ENCODE measurements at places on chromosomes 3 and 15.

DNA sequence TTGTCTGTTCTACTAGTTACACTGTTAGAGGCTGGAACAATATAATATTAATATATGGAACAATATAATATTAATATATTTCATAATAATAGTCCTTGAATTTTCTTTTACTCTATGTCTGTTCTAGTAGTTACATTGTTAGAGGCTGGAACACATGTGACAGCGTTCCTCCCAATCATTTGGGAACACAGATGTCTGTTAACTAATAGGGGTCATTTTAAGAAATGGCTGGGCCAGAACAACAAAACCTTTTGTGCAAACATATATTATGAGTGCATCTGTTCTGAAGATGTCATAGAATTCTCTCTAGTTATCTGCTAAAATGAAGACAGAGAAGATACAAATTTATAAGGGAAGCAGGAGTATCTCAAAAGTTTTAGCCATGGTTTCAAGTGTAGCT lies 114.0 kb upstream of the PDZRN3 start:
- DNase-seq = no peak

DNA sequence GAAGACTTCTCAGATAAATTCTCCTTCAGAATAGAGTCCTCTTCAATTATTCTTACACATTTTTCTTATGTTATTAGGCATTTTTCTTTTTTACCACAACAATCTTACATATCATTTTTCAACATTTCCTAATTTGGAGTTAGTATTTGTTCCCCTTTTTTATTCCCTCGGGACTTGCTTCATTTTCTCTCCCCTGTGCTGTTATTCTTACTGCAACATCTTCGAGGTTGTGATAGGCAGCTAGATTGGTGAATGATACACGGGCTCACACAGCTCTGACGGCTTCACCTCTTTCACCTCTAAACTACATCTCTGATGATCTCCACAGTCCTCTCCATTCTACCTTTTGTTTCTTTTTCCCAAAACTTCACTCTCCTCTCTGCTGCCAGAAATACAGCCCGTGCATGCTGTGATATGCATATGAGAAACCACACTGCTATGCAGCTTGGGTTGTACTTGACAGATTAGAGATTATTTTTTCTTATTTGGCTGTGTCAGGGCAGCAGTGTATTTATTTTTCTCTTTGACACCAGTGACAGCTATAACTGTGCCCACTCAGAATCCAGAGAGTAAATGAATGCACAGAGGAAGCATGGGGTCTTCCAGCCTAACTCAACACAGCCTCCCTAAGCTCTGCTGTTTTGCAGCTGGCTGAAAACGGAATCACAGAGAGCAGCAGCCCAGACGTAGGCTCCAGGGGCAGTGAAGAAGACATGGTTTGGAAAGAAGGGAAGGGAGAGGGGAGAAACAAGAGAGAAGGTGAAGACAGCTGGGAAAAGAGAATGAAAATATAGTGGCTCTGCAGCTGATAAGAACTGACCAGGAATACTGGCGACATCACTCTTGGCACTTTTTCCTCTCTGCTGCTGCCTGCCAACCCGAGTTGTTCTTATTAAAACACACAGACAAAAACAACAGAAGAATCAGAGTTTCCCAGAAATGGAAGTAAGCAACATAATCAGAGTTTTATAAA lies 61.8 kb downstream of the SLC9A9 start:
- DNase-seq = no peak

GRCh38 chr3:125048282-125048681 lies 7.5 kb downstream of the HEG1 start:
- DNase-seq = no peak

DNA sequence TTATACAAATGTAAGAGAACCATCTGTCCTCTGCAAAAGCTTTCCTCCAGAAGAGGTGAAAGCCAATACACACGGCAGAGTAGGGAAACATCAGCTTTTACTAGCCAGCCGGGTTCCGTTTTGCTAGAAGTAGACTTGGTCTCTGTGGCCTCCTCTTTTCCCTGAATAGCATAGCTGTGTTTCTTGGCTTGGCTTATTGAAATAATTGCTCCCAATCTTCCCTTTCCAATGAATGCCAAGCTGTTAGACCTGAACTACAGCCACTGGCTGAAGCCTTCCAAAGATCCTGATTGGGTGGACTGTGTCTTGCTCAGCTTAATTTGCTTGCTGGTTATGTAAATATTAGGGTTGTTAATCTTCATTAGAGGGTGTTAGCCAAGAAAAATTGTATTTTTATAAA lies 157.8 kb upstream of the ROPN1 start:
- no peak for DNase-seq

- DNase-seq = no peak
Observed at GRCh38 chr3:99319961-99320360, 318.4 kb upstream of the COL8A1 start.

DNA sequence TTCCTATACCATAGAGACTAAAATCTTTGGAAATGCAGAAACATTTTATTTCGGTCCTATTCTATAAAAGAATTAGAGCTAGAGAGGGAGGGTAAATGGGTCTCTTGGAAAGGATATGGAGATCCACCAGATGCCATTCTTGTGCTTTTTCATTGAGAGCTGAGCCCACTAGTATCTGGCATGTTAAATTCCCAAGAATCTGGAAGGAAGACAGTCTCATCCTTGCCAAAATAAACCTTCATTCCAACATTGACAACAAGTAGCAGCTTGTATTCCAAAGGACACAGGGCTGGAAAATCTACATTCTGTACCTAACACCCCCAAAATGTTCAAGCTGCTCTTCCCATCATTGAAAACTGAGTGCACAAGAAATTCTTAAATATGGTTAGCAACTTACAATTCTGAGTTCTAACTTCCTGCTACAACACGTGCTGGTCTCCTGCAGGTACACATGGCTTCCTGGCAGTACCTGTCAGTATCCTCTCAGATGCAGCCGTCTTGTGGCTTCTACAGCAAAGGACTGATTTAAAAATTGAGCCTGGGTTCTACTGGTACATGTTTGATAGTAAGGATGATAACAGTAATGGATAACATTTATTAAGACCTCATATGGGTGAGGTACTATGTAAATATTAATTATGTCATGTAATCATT lies 348.1 kb downstream of the SV2B start:
- no peak for DNase-seq

DNA sequence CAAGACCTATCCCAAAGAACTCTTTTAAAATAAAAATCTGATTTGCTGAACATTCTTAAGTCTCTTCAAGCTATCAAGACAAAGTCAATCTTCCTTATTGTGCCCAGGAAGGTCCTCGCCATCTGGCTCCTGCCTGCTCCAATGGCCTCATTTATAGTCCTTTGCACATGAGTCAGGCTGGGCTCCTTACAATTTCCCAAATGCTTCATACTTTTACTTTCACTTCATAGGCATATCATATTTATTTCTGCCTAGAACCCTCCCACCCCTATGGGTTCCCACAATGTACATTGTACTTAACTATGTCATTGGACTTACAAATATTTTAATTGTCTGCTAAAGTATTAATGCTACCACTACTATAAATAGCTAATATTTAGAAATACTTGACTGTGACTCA lies 9.1 kb downstream of the THRB start:
- DNase-seq = no peak

- DNase-seq = no peak
Observed at GRCh38 chr3:61015408-61015807, 235.8 kb downstream of the FHIT start.

- peak; percentile 46 for DNase-seq
Observed at GRCh38 chr3:185825006-185825638, at the start of gene IGF2BP2. Gene IGF2BP2 (minus strand): TSS chr3:185825042. CDS start chr3:185824960, 82 bp downstream.

DNA sequence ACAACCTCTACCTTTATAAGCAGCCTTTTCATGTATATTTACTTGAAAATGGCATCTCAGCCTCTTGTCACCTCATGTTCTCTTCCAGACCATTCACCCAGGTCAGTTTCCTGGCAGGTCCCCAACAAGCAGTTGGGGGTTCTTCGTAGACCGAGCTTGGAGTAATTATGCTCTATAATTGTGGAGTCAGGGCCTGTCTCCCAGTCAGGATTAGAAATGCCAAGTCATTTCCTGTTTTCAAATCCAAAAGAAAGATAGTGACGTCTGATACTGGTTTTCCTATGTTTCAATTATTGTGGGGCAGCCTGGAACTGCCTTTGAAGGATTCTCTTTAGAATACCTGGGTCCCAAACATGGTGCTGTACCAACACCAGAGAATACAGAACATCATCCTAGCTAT lies 430.6 kb downstream of the MECOM start:
- DNase-seq = no peak

DNA sequence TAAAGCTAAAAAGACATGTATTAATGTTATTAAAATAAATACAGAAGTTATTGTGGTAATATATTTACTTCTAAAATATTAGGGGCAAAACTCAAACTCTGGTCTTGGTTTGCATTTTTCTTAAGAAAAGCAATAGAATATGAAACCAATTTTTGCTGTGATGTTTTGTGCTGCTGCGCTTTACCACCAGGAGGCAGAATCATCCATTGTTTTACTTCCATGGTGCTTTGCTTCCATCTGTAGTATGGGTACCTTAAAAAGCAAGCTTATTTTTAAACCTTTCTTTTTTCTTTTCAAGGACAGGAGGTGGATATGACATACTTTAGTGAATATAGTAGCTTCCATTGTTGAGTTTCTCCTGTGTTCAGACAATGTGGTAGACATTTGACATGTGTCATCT lies 46.6 kb upstream of the MRPL3 start:
- no peak for DNase-seq

DNA sequence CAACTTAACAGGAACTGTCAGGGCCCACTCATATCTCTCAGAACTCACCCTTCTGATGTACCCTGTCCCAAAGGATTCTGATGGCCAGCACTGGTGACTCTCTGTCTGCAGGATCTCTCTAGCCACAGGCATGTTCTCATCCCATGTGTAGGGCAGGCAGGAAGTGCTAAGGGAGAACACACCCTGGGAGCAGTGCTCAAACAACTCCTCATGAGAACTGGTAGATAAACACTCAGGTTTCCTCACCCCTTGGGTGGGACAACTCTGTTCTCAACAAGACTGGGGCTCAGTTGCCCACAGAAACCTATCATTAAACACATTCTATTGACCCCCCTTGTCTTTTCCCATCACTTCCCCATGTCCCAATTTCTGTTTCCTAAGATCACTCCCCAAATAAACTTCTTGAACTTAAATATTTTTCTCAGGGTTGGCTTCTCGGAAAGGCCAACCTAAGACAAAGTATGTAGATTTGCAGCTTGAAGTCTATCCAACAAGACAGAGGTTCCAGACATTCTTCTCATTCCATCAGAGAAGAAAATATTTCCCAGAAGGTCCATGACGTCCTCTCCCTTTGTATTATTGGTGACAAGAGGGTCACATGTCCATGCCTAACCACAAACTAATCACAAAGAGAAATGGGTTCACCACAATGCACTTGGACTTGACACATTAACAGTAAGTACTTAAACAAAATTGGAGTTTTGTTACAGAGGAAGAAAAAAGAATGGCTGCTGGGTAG lies 276.6 kb upstream of the GADL1 start:
- no peak for DNase-seq

DNA sequence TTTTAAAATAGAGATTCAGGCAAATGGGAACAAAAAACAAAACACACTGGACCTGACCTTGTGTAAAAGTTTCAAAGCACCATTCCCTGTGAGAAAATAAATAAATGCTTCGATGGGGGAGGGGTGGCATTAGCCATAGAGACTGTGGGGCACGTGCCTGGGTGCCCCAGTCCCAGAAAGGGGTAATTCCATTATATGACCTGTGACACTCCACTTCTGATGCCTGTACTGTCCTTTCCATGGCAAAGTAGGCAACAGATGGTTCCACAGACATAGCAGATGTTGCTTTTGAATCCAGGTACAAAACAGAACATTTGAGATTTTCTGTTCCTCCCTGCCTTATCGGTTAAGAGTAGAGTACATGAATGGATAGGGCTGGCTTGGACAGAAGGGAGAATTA lies 3.9 kb downstream of the PHLDB2 start:
- DNase-seq = no peak

DNA sequence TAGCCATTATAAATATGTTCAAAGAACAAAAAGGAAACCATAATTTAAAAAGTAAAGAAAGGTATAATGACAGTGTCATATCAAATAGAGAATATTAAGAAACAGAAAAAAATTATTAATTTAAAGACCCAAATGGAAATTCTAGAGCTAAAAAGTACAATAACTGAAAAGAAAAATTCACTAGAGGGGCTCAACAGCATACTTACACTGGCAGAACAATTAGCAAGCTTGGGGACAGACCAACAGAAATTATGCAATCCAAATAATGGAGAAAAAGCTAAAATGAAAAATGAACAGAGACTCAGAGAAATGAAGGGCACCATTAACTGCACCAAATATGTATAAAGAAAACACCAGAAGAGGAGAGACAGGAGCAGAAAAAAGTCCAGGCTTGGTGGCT lies 13.7 kb downstream of the SPCS1 start:
- no peak for DNase-seq

GRCh38 chr15:47618241-47618640 lies 99.1 kb upstream of the SEMA6D start:
- DNase-seq = no peak

DNA sequence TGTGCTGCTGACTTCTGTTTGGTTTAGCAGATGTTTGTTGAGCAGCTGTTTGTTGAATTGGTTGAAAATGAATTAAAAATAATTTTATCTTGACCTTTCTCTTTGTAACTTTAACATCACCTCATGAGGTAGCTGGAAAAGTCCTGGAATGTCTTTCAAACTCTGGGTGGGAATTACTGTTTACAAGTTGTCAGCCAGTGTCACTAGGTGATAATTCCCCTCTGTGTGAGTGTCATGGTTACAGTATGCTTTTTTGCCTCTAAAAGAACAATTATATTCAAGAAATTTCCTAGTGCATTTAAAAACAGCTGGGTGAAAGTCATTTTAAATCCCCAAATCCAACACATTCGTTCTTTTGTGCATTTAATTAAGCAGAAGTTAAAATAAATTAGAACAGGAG lies 113.2 kb downstream of the PTPRG start:
- DNase-seq = no peak

GRCh38 chr15:21267671-21268395 lies 172.5 kb downstream of the POTEB3 start:
- no peak for DNase-seq

DNA sequence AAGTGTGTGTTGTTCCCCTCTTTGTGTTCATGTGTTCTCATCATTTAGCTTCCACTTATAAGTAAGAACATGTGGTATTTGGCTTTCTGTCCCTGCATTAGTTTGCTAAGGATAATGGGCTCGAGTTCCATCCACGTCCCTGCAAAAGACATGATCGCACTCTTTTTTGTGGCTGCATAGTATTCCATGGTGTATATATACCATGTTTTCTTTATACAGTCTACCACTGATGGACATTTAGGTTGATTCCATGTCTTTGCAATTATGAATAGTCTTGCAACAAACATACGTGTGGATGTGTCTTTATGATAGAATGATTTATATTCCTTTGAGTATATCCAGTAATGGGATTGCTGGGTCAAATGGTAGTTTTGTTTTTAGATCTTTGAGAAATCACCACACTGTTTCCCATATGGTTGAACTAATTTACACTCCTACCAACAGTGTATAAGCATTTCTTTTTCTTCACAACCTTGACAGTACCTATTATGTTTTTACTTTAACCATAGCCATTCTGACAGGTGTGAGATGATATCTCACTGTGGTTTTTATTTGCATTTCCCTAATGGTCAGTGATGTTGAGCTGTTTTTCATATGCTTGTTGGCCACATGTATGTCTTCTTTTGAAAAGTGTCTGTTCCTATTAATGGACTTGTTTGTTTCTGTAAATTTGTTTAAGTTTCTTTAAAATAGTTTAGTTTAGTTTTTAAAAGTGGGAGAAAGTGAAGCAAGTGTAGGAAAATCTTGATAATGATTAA lies 21.9 kb upstream of the SLC30A4 start:
- no peak for DNase-seq

GRCh38 chr3:150421256-150421655 lies 13.2 kb downstream of the TSC22D2 start:
- DNase-seq = no peak

- no peak for DNase-seq
Observed at GRCh38 chr3:148512648-148513047, 185.1 kb upstream of the AGTR1 start.
